Activated CD4-positive, CD25-positive, alpha-beta regulatory T cell treated with anti-CD3 and anti-CD28 coated beads, Interleukin-2, amount 50 U/mL, for 72 hours (primary cell): ENCODE measurements at places on chromosomes 6 and 20.

GRCh38 chr6:153412519-153412918, 281.4 kb upstream of the RGS17 start:
- DNase-seq = no peak

DNA sequence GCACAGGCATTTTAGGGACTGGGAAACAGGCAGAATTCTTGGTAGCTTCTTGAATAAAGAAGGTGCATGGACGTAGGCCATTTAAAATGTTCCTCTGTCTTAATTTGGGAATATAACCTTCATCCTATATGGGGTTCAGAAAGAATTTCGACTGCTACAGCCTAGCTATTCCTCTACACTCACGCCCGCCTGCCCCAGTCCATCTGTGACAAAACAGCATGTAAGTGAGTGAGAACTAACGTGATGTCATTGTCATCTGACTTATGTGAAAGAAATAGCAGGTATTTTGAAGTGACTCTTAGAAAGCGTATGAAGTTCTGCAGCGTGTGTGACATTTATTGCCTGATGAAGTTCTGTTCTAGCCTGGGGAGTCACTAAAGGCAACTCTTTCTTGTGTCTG, 52.2 kb upstream of the SLC22A1 start:
- DNase-seq = no peak

GRCh38 chr6:46104209-46104608, 25.6 kb upstream of the ENPP4 start:
- DNase-seq = no peak

DNA sequence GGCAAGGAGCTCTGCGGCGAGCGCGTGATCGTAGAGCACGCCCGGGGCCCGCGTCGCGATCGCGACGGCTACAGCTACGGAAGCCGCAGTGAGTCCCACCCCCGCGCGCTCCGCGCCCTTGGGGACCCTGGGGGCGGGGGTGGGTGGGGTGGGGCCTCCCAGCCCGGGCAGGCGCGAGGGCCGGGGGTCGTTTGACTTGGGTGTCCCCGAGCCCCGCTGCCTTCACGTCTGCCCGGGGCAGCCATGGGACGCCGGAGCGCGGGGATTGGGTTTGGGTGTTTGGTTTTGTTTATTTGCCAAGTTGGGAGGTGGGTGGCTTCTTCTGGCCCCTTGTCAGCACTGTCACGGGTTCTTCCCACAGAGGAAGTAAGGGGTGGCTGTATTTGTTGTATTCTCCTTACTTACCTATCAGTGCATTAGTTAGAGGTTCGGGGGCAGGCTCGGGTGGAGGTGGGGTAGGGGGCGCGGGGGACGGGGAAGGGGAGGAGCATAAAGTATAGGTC, 777 bp downstream of the SRSF6 start:
- no peak for DNase-seq

DNA sequence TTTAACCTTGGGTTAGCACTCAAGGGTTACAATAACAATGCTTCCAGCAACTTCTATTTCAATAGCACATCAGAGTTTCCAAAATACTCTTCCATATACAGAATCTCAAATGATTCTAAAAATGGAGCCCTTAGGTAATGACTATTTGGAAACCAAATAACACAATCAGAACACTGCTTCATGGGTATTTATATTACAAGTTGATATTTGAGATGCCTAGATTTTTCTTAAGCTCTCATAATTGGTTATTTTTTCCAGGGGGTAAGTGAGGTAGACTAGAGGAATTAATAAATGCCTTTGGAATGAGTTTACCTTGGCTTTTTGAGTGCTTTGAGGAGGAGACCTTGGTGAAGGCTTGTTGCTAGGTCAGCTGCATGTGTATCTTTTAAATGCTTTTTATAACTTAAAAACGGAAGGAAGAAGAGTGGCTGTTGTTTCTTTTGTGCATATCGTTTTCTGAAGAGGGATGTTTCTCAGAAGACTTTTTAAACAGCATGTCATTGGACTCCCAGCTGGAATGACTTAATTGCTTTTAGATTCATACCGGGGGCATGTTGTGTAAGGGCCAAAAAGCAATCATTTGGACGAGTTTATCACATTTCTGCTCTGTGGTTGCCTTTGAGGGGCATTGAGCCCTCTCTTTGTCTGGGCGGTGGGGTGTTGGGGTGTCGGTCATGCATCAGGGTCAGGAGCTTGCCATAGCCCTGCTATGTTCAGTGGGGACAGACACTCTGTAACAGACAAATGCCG, 186.0 kb downstream of the DTNBP1 start:
- DNase-seq = no peak
